CD4-positive, alpha-beta T cell treated with Interferon gamma for 1 hour (primary cell): ENCODE measurements at places on chromosomes 5 and 9.

DNA sequence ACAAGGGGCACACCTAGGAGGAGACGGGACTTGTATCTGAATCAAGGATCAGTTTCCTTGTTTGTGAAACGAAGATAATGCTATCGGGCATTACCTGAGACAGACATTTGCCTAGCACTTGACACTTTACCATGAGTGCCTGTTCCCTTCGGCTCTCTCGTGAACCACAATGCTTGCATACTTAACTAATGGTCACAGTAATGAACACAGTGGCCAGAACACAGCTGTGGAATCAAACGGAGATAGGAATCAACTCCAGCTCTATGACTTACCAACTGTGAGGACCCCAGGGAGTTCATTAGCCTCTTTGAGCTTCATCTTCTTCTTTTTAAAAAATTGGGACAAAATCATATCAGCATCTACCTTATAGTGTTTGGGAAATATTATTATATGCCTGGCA, 207.8 kb downstream of the DRD1 start:
- DNase-seq: no peak

GRCh38 chr5:164422400-164422799, 917.0 kb downstream of the MAT2B start:
- DNase-seq: no peak

DNA sequence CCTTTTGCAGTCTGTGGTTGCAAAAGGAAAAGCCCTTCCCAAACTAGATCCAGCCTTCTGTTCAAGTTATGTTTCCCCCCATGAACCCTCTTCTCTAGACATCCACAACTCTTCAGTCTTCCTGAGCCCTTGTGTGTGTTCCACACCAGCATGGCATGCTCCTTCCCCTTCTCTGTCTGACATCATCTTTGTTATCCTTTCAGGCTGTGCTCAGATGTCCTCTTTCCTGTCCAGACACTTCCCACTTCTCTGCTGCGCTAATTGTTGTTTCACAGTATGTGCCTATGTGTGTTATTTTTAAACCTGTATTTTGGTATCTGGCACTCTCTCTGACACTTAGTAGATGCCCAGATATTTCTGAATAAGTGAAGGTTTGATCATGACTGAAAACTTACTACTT, 38.2 kb downstream of the FOCAD start:
- no peak for DNase-seq

DNA sequence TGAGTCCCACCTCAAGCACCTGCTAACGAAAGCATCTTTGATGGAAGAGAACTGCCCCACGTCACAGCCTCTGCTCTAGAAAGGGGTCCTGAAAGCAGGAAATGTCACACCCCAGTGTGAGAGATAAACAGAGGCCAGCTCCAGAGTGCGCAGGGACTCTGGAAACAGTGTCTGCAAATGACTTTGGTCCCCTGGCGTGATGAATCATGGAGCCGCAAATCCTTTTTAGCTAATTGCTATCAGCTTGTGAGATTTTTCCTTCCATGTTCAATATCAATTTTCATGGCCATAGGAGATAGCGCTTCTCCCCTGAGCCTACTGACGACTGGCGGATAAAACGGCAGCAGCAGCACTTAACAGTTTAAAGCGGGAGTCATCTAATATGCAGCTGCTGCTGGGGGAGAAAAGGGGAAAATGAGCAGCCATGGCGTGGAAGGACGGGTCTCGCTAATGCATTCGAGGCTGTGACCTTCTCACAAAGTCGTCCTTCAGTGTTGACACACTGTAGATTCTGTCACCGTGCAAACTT, 209.6 kb upstream of the IRX1 start:
- DNase-seq: no peak

DNA sequence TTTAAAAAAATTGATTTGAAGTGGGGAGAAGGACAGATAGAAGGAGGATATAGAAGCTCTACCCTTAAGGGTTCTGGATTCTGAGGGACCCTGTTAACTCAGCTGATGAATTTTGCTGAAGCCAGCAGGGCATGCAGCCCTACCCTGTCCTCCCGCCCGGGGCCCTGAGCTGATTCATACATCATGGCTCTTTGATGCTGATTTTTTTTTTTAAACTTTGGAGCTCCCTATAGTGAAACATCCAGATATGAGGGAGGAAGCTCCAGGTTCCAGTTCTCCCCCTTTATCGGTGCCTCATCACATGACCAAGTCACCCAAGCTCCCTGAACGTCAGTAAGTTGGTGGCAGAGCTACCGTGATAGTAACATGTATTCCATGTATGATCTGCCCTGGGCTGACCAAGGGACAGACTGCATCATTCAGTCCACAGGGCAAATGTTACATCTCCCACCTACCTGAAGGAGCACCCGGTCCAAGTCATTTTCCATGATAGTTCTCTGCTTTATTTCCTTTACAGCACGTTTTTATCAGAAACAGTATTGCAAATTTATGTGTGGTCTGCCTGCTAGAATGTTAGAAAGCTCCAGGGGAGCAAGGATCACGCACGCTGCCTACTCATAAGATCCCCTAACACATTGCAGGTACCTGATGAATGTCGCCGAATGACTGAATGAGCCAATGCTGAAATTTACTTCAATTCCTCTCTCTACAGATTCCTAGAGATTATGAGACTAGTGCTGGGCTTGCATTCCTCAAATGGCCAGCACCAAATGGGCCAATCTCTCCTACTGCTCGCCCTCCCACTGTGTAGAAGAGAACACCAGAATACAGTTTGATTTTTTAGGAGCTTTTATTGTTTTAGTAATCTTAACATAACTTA, 25.9 kb downstream of the SPARC start:
- DNase-seq: no peak
